ENCODE measurements at places on chromosomes 4 and X.

- no peak overlapping the region for H3K4me3 ChIP-seq
- H3K27ac ChIP-seq, result no peak overlapping the region
- DNase-seq, result no peak
- no peaks in the 10 kb centered on the region for H3K36me3 ChIP-seq
- no peaks in the 10 kb centered on the region for H3K27me3 ChIP-seq
- H3K4me1 ChIP-seq, result no peaks in the 10 kb centered on the region
Observed at GRCh38 chr4:100042235-100042634, 92.2 kb upstream of the H2AZ1 start.

DNA sequence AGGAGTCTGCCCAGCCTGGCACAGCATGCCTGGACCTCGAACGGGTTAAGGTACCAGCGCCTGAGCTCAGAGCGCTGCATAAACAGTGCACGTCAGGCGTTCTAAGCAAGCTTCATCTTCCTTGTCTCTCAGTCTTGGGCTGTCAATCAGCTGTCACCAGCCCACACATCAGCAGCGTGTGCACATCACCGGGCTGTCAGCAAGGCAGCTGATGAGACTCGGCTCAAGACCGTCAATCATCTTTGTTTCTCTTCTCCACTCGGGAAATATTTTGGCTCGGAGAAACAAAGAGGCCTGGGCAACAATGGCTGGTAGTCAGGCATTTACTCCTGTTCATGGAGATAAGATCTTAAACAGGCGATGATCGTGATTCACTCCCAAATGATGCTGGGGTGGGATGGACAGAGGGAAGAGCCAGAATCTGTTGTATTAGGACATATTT, 141.3 kb downstream of the LDB2 start:
- H3K27ac ChIP-seq, result no peak overlapping the region
- DNase-seq, result no peak
- no peak overlapping the region for H3K4me3 ChIP-seq
- H3K4me1 ChIP-seq, result peaks cover 20% of the 10 kb centered on the region
- H3K27me3 ChIP-seq, result peaks cover 33% of the 10 kb centered on the region

- H3K4me1 ChIP-seq, result peaks cover 5% of the 10 kb centered on the region
- H3K27ac ChIP-seq, result no peak overlapping the region
- no peak overlapping the region for H3K4me3 ChIP-seq
- no peaks in the 10 kb centered on the region for H3K36me3 ChIP-seq
- no peak for DNase-seq
Observed at GRCh38 chr4:177455561-177455970, 13.3 kb upstream of the AGA start.

DNA sequence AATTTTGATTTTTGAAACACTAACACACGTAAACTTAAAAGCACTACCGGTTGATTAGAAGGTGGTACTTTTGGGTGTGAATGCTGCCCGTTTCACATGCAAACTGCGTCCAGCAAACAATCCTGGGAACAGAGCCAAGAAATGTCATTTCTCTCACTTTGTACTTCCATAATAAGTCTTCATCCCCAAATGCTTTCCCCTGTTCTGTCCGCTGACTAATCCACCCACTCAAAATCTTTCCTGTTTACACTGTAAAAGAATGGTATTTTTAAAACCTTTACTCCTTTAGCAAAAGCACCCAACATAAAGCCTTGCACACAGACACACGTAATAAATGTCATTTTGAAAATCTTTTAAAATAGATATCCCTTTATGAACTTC, 39.1 kb upstream of the PDLIM5 start:
- no peak overlapping the region for H3K4me3 ChIP-seq
- DNase-seq, result no peak

DNA sequence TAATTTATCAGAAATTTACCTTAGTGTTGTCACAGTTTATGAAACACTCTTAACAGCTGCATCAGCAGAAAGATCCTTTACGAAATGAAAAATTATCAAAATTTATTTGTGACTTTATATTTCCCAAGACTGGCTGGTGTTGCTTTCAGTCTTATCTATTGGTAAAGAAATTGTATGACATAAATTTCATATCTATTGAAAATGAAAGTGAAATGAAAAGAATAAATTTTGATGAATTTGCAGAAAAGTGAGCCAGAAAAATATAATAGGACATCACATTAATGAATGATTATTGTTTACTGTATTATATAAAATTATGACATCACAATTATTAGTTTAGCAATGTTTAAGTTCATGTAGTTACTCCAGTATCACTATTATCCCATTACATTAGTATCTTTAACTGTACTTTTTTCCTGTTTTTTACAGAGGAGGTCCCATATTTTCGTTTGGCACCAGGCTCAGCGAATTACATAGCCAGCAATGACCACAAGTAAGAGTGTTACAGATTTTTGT, 13.2 kb upstream of the TMEM165 start:
- H3K27me3 ChIP-seq, result no peaks in the 10 kb centered on the region
- no peak for DNase-seq
- H3K4me1 ChIP-seq, result peaks cover 16% of the 10 kb centered on the region
- no peak overlapping the region for H3K4me3 ChIP-seq
- no peaks in the 10 kb centered on the region for H3K36me3 ChIP-seq
- no peak overlapping the region for H3K27ac ChIP-seq

DNA sequence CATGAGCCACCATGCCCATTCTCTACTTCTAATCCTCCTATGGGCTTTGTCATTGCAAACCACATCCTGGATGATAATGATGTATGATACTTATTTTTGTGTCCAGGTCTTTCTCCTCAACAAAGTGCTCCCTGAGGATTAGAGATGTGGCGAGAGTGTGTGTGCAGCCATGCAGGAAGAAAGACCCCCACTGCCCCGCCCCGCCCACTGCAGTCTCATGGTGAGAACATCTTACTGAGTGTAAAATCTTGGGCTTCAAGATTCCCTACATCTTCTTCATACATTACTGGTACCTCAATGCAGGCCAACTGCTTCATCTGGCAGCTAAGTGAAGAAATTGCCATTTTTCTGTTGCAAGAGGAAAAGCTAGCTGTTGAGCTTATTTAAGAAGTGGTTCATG, 25.9 kb upstream of the MAP3K15 start:
- DNase-seq, result no peak
- no peaks in the 10 kb centered on the region for H3K4me1 ChIP-seq
- peaks cover 4% of the 10 kb centered on the region for H3K36me3 ChIP-seq
- H3K27me3 ChIP-seq, result no peaks in the 10 kb centered on the region

GRCh38 chrX:67613996-67614395, 70.2 kb downstream of the AR start:
- no peaks in the 10 kb centered on the region for H3K27me3 ChIP-seq
- no peaks in the 10 kb centered on the region for H3K4me1 ChIP-seq
- H3K27ac ChIP-seq, result no peak overlapping the region
- H3K36me3 ChIP-seq, result no peaks in the 10 kb centered on the region

DNA sequence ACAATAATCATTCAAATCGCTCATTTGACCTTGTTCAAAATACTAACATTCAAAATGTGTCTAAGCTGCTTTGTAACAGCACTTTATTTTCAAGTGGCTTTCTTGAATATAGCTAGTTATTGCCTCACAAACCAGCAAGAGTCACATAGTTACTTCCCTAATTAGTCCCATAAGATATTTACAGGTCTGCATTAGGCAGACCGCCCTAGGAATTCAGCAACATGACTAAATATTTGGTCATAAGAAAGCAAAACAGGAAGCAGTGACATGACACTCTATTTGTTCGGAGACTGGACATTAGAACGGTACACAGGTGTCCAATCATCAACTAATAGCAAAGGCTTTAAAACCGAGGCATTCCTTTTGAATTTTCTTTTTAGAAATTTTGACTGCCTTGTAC, 262.0 kb downstream of the COL25A1 start:
- H3K36me3 ChIP-seq, result no peaks in the 10 kb centered on the region
- H3K4me1 ChIP-seq, result no peaks in the 10 kb centered on the region
- DNase-seq, result no peak
- H3K4me3 ChIP-seq, result no peak overlapping the region
- no peak overlapping the region for H3K27ac ChIP-seq
- H3K27me3 ChIP-seq, result no peaks in the 10 kb centered on the region

- H3K36me3 ChIP-seq, result no peaks in the 10 kb centered on the region
- H3K27me3 ChIP-seq, result no peaks in the 10 kb centered on the region
- no peak overlapping the region for H3K4me3 ChIP-seq
- H3K27ac ChIP-seq, result no peak overlapping the region
- H3K4me1 ChIP-seq, result no peaks in the 10 kb centered on the region
Observed at GRCh38 chr4:177478496-177478895, 36.3 kb upstream of the AGA start.

DNA sequence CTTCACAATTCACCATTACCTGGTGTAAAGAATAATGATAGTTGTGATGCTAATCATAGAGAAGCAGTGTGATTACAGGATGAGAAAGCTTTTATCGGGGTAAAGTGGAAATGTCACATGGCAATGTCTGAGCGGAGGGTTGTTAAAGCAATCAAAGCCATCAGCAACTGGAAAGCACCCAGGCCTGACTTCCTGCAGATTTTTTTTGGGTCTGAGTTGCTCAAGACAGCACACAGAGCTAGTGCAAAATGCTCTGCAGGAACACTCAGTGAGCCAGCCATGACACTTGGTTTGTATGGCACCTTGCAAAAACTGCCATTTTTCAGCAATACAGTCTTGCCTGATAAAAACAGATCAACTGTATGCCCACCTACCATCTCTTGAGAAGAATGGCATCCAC, 152.9 kb downstream of the COL4A6 start:
- no peak overlapping the region for H3K4me3 ChIP-seq
- no peaks in the 10 kb centered on the region for H3K27me3 ChIP-seq
- no peaks in the 10 kb centered on the region for H3K36me3 ChIP-seq
- DNase-seq, result no peak

DNA sequence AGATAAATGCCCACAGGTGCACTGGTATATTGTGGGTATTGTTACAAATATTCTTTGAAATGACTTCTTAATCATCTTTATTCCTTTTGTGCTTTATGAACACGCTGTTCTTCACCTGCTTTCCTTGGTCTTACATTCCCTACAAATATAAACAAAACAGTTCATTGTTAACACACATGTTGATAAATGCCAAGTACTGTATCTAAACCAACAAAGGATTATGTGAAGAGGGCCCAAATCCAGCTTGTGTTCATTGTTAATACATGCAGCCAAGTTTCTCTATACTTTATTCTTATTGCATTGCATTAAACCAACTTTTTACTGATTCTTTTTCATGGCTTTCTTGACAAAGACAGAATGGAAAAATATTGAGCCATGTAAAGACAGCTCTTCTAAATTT, 42.8 kb downstream of the AREG start:
- H3K4me1 ChIP-seq, result no peaks in the 10 kb centered on the region
- H3K27ac ChIP-seq, result no peak overlapping the region
- no peak for DNase-seq
- H3K36me3 ChIP-seq, result no peaks in the 10 kb centered on the region
- H3K27me3 ChIP-seq, result peaks cover 6% of the 10 kb centered on the region

DNA sequence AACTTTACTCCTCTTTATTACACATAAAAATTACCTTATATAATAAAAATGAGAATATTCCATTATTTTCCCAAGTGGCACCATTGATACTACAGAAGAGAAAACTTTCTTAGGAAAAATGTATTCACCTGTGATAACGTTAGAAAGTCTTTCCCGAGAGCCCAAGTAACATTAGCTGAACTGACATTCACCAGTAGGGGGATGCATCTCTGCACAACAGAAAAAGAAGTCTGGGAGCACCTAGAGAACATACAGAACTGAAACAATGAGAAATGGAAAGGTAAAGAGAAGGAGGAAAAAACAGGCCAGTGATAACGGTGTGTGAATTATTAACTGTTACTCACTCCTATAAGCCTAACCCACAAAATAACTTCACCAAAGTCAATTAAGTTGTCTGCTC, 423.3 kb downstream of the CENPC start:
- peaks cover 6% of the 10 kb centered on the region for H3K4me1 ChIP-seq
- H3K27me3 ChIP-seq, result no peaks in the 10 kb centered on the region
- H3K4me3 ChIP-seq, result no peak overlapping the region
- H3K27ac ChIP-seq, result no peak overlapping the region
- H3K36me3 ChIP-seq, result no peaks in the 10 kb centered on the region
- no peak for DNase-seq

GRCh38 chr4:172953896-172954568, 214.6 kb upstream of the GALNT7 start:
- H3K4me3 ChIP-seq, result no peak overlapping the region
- H3K27me3 ChIP-seq, result peaks cover 3% of the 10 kb centered on the region
- no peaks in the 10 kb centered on the region for H3K4me1 ChIP-seq
- DNase-seq, result no peak
- H3K36me3 ChIP-seq, result no peaks in the 10 kb centered on the region

- H3K36me3 ChIP-seq, result peaks cover 13% of the 10 kb centered on the region
- H3K27me3 ChIP-seq, result no peaks in the 10 kb centered on the region
- peaks cover 5% of the 10 kb centered on the region for H3K4me1 ChIP-seq
Observed at GRCh38 chr4:94517492-94517891, 65.8 kb downstream of the PDLIM5 start.

- no peak for DNase-seq
- H3K27ac ChIP-seq, result no peak overlapping the region
- no peaks in the 10 kb centered on the region for H3K36me3 ChIP-seq
Observed at GRCh38 chrX:129701624-129702069, 37.1 kb upstream of the XPNPEP2 start.

- no peak overlapping the region for H3K27ac ChIP-seq
- H3K36me3 ChIP-seq, result peaks cover 5% of the 10 kb centered on the region
- H3K4me3 ChIP-seq, result no peak overlapping the region
- no peaks in the 10 kb centered on the region for H3K4me1 ChIP-seq
- DNase-seq, result no peak
- H3K27me3 ChIP-seq, result no peaks in the 10 kb centered on the region
Observed at GRCh38 chrX:71640002-71640401, 21.7 kb upstream of the CXCR3 start.
